ENCODE measurements at places on chromosomes 7 and 10.

DNA sequence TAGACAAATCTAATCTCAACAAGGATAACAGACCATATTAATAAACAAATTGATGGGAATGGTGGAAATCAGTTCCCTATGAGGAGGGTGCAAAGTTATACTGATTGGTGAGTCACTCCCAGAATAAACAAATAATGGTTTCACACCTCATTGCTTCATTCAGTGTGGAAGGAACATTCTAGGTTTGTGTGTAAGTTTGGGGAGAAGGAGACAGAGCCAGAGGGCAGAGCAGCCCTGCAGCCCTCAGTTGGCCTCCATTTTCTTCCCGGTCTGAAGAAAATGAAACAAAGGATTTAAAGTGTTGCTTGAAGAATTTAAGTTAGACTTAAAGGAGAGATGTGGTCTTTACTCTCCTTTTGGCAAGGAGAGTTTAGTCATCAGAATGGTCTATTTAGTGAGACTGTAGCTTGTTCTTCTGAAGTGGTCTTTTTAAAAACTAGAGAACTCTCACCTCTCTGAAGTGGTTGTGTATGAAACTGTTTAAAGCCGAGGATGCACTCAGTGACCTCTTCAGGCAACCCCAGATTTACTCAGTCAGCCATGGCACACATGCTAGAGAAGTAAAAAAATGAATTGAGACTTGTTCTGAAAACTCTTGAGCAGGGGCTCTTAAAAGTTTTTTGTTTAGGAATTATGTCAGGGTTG, 27.2 kb downstream of the IKZF1 start:
- no peak for DNase-seq

DNA sequence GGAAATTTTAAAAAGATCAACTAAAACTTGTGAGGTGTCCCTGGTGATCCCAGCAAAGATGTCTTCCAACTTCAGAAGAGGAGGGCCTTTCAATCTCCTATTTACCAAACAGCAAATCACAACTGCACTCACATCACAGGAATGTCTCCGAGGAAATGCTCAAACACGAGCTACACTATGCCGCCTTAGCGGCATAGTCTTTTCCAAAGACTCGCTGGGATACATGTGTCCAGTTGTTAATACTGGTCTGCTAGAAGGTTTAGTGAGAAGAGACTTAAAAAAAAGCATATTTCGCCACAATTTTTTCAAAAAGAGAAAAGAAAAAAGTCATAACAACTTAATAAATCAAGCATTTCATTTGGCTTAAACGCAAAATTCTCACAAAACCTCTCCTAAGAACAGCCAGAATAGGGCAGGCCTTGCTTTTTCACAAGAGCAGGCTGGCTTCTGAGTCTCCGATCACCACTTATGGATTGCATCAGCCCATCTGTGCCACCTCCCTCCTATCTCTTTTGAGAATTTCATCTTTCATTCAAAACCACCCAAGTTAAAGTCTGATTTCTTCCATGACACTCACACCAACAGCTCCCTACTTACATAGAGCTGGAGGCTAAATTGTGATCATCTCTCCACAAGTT, 66.1 kb downstream of the GNA12 start:
- no peak for DNase-seq

- peak; percentile 73 for DNase-seq
These were observed 800.5 kb upstream of the KCND2 start for GRCh38 chr7:119472408-119473038.

- no peak for DNase-seq
These were observed 222.1 kb downstream of the ARHGAP12 start for GRCh38 chr10:31706464-31707092.

- DNase-seq = no peak
These were observed 1.1 kb downstream of the JAKMIP3 start for GRCh38 chr10:132066812-132067211.

DNA sequence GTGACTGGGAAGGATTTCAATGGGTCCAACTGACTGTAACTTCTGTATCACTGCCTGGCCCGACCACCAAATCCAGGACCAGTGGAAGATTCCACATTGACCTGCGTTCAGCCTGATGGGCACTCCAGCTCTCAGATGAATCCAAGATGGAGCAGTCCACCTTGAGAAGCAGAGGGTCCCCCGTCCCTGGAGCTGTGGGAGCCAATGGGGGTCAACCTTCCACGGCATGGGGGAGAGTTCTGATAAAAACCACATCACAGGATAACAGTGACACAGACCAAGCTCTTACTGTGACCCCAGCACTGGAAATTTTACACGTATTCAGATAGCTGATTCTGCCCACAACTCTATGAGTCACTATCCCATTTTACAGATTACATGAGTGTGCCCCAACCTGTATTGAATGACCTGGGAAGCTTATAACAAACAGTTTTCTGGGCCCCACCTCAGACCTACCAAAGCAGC, 11.2 kb downstream of the ZCCHC24 start:
- DNase-seq = no peak

GRCh38 chr10:132542086-132542775, 4.6 kb downstream of the INPP5A start:
- DNase-seq = peak; percentile 60

DNA sequence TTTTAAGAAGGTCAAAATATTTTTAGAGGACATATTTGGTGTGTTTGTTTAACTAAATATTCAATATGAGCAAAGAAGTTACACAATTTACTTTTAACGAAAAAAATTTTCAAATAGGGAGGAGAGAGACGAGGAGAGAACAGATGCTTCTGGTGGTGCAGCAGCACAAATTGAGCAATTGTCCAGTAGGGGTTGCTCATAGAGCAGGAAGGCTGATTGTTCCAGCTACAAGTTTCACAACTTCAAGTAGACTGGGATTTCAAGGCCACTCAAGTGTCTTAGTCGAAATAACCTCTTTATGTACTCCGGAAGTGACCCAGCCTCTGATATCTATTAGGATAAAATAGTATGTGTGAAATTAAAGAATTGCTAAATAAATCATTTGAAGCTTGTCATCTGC, 197.9 kb downstream of the HDAC9 start:
- no peak for DNase-seq

- no peak for DNase-seq
These were observed 33.4 kb downstream of the PDGFA start for GRCh38 chr7:486216-486743.

DNA sequence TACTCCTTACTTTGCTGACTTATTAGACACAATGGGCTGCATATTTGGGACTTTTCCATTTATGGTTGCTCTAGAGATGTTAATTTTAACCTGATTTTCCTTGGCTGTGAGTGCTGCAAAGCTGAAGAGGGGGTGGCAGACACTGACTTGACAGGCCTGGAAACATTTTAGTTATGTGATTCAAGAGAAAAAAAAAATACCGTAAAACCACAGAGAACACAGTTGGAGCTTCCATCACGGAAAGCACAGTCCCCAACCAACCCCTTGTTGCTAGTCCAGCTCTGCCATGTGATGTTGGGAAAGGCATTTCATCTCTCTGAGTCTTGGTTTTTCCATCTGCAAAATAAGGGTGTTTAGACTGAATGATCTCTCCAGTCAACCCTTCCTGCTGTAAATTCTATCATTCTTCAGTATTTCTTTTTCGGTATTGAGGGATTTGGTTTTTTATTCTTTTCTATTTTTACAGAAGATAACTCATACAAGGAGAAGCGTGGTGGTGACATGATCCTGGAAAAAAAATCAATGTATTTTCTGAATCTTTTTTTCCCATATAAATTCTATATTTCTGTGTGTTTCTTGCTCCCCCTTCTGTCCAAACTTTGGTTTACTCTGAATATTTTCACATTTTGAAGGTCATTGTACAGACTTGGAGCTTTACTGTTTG, 246.1 kb downstream of the REEP3 start:
- no peak for DNase-seq

DNA sequence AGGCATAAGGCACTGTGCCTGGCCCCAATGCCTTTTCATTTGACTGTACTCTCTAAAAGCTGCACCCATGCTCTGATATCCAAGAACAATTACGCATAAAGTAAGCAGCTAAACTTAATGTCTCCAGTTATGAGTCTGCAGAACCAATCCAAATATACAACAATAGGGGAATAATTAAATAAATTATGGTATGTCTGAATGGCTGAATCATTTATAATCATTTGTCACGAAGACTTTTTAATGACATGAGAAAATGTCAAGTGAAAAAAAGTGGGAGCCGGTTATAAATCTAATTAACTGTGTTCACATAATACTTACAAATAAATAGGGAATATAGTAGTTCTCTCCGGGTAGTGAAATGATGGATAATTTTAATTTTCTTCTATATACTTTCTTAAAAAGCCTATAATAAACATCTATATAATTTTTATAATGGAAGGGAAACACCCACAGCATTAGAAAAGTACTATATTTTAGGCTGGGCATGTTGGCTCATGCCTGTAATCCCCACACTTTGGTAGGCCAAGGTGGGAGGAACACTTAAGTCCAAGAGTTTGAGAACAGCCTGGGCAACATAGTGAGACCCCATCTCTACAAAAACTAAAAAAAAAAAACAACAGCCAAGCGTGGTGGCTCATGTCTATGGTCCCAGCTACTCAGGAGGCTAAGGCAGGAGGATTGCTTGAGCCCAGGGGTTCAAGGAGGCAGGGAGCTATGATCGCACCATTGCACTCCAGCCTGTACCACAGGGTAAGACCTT, 14.2 kb downstream of the SLC37A3 start:
- no peak for DNase-seq

DNA sequence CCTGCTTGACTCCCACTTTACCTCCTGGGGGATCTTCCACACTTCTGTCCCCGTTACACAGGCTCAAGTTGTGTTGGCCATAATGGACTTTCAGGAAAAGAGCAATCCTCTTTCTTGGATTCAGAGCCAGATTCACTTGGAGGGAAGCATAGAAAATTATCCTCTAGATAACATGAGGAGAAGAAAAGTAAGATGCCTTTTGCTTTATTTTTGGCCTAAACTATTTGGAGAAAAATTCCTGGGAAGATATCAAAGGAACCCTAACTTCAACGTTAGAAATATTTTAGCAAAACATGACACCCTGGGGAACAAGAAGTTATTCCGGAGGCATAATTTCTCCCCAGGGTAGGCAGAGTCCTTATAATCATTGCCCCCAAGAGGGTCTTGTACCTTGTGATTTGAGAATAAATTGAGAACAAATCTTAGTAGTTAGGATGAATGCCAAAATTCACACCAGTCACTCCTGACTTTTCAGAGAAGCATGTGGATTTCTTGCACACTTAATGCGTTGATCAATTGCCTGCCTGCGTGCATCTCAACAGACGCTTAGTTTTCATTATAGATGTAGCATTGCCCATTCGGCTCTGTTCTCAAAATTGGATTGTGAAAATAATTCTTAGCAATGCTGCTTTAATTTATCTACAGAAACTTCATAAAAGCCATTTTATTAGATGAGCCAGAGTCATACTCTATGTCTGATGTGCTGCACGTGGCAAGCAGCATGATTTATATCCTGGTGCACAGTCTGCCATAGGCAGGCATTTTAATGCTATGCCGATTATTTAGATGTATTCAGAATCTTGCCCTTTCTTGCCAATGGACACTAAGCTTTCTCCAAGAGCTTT, 224.4 kb downstream of the C7orf25 start:
- DNase-seq = no peak

- no peak for DNase-seq
These were observed 40.9 kb upstream of the FOXK1 start for GRCh38 chr7:4641091-4641666.

DNA sequence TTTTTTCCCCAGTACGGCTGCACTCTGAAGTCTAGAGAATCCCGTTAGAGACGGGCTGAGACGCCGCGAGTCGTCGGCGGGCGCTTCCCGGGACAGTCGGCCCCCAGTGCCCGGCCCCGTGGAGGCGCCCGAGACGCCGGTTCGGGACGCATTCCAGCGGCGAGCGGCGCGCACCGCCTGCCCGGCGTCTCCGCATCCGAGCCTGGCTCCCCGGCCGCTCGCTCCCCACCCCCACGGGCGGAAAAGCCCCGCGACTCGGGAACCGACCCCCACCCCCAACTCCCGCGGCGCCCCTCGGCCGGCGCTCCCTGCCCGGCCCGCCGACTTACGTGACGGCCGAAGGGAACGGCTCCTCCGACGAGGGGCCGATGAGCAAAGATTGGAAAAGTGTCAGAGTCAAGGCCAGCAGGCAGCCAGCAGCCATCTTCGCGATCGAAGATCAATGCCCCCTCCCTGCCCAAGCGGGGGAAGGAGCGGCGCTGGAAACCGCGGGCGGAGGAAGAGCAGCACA, 486 bp downstream of the CACNA2D1 start:
- no peak for DNase-seq

GRCh38 chr10:91798649-91799611, 704 bp downstream of the TNKS2 start:
- DNase-seq = peak; percentile 65

DNA sequence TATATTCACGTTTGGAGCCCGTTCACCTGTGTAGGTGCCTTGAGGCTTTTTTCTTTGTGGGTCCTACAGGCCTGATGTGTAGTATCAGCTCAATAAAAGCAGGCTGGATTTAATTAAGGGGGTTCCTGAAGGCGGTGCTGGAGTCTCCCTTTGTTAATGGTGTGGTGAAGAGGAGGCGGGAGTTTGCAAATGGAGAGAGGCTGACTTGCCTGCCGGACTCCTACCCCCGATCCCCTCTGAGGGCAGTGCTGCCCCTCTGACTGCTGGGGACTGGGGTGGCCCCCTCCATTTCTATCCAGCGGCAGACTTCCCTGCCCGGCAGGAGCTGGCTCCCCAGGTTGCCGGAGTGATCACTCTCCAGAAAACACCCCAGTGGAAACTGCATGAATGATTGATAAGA, 45.1 kb downstream of the ZMIZ1 start:
- DNase-seq = no peak

DNA sequence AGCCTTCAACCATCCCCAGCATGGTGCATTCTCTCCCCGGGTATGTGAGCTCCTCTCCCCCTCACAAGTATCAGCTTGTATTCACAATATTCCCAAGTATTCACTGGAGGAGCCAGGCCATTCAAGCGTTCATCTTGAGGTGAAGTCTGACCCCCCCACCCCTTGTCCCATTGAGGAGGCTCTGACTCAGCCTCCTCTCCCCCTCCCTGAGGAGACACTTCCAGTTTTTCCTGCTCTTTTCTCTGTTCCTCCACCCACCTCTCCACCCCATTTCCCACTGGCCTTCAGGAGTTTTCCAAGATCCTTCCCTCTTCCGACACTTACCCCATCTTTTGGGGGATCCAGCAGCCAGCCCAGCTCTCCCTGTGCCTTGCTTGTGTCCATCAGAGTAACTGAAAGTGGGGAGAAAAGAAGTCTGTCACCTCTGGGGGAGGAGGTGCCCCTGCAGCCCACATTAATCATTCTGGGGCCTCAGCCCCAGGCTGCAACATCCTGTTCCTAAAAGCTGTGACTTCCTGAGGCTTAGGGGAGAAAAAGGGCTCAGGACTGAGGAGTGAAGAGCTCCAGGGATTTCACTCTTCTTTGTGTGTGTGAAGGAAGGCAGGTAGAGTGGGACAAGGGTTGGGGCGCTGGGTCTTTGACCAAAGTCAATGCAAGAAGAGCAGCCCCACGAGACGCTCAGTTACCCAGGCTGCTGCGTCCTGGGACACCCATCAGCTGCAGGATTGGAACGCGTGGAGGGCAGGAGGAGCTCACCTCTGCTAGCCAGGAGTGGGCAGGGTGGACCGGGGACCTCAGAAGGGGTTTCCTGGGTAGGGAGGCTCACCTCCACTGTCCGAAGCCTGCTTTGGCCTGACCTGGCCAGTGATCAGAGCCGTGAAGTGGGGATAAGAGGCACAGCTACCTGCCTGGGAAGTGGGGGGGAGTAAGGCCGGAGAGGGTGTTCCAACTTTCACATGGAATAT, 1.1 kb downstream of the EPHA1 start:
- DNase-seq = no peak
